Activated B cell treated with CpG ODN at 0.5 μM for 24 hours (primary cell): ENCODE measurements at places on chromosomes 3 and 15. TPM values are rescaled to one million over a fixed set of nuclear protein-coding genes. Genes with fewer than 3 reads are reported as not detected.

DNA sequence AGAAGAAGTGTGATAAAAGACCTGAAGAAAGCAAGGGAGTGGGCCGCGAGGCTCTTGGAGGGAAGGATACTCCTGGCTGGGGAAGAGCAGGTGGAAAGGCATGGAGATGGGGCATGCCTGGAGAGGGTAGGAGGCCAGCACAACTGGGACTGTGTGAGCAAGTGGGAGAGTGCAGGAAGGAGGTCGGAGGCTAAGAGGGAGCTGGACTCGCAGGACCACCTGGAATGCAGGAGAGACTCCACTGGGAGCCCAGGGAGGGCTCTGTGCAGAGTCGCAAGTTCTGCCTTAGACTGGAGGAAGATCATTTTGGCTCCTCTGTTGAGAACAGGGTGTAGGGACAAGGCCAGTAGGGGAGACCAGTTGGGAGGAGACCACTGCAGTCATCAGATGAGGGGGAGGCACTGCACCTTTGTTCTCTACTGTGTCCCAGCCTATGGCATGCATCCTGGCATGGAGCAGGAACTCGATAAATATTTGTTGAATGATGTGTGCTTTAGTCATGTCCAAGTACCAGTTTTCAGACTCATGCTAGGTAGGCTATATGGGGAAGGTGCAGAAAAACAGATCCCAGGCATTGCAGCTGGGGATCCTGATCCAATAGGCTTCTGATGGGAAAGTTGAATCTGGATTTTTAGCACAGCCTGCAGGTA, 13.7 kb downstream of the FAM107A start:
- DNase-seq, result no peak

GRCh38 chr3:113051787-113052186, 61.0 kb downstream of the GTPBP8 start:
- DNase-seq, result no peak

- DNase-seq, result no peak
These were observed 1.6 kb downstream of the GOLGB1 start for GRCh38 chr3:121747976-121748375.

GRCh38 chr15:76162036-76162398, 102.2 kb downstream of the TMEM266 start:
- DNase-seq, result no peak

- DNase-seq, result no peak
These were observed 13.5 kb downstream of the TBC1D2B start for GRCh38 chr15:78063970-78064385.

- DNase-seq, result no peak
These were observed 7.6 kb downstream of the ZMAT3 start for GRCh38 chr3:179063945-179064560.

RPP14 gene
- 17.5 and 17.7 TPM in 2 replicates for total RNA-seq

GCSAM gene
- total RNA-seq, result 16.0 and 17.3 TPM in 2 replicates

MNS1 gene
- total RNA-seq, result 0.62 and 0.66 TPM in 2 replicates
